ENCODE measurements at places on chromosomes 1 and 21.
A peak's percentile ranks its signal among the peaks of the same experiment; 100 is the strongest.

- DNase-seq, result no peak
Measured at GRCh38 chr1:246647113-246647512, 77.1 kb upstream of the SCCPDH start.

- no peak for DNase-seq
Measured at GRCh38 chr1:89705901-89706699, 73.2 kb downstream of the LRRC8C start.

DNA sequence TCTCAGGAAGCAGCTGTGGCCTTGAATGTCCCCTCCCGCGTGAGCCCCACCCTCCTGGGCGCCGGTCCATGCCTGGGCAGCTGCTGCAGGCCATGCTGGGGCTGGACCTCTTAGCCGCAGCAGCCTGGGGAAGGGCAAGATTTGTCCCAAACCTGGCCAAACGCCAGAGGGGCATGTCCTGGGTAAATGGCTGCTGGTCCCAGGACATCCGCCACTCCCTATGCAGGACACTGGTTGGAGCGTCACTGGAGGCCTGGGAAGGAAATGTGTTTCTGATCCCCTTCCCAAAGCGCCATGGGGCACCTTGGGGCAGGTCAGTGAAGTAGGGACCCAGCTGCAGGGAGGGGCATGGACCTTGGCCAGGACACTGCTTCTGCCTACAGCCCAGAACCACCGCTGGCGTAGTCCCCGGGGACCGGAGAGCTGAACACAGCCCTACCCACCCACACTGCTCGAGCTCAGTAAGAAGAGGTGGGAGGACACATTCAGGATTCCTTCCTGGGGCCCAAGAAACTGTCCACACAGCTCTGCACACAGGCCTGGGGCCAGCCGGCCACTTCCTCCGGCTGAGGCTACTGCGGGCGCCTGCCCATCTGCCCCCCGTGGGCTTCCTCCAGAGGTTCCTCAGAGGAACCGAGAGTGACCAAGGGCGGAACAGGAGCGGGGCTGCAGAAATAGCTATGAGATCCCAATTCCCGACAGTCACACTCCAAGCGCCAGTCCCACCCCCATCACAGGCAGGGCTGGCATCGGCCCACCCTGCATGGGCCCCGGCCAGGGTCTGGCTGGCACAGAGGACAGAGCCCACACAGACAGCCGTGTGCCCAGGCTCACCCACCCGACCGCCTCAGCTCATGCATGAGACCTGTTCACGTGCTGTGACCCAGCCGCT is 10.8 kb upstream of the PLEKHG5 start:
- DNase-seq, result no peak

DNA sequence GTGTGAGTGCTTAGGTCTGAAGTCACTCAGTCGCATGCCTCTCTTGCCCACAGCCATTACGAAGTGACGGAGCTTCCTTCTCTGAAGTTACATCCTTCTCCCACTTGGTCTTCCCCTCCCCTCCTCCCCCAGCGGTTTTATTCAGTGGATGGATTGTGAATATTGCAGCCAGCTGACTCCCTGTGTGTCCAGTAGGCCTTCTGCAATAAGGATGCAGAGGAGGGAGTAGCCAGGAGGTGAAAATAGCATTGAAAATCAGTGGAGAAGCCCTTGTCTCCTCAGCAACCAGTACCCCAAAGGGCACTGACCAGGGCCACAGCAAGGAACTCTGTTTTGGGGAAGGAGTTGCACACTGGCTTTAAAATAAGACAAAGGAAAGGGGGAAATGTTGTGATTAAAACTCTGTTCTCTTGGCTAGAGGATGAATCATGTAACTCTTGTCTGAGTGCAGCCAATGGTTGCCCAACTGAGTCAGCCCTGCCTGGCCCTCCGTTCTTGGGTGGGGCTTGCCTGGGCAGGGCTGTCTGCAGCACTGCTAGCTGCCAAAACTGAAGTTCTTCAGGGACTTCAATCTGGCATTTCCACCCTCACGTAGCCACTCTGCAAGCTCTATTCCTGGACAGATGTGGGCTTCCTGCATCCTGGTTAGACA is 4.3 kb downstream of the S100A10 start:
- no peak for DNase-seq

DNA sequence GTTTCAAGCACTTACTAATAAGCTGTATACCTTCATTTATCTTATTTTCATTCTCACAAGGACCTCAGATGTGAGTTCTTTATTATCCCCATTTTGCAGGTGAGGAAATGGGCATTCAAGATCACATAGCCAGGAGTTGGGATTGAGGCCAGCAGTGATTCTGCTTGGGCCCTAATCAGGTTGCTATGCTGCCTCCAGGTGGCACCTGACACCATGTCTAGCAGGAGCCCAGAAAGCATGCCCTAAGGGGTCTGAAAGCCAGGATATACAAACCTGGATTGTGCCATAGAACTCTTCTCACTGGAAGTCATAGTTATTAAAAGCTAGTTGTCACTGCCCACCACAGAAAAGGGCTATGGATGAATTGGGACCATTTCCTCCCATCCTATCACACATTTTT is 61.1 kb downstream of the FYB2 start:
- DNase-seq, result peak; percentile 24

GRCh38 chr1:95042286-95042685 is 30.5 kb downstream of the ALG14 start:
- DNase-seq, result no peak

Measured in neuronal stem cell (in vitro differentiated cells).